NCI-H345 (cell line): ENCODE measurements at places on chromosomes 2 and 18.

DNA sequence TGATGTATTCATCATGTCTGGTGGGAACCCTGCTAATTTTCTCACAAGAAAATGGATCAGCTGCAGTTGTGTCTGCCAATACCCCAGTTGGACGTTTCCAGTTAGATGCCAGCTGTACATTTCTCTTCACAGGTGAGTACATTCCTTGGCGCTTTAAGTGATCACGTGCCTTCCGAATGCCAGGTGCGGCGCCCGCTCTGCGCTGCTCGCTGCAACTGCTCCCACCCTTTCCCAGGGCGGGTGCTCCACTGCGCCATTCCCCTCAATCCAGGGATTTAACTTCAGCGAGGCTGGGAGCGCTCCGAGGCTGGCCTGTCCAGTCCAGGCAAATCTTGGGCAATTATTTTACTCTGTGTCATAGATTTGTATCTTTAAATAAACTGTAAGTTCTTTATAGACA lies 225.0 kb upstream of the RAB6C start:
- DNase-seq = no peak

GRCh38 chr18:62457877-62458276 lies 64.9 kb upstream of the ZCCHC2 start:
- DNase-seq = no peak

DNA sequence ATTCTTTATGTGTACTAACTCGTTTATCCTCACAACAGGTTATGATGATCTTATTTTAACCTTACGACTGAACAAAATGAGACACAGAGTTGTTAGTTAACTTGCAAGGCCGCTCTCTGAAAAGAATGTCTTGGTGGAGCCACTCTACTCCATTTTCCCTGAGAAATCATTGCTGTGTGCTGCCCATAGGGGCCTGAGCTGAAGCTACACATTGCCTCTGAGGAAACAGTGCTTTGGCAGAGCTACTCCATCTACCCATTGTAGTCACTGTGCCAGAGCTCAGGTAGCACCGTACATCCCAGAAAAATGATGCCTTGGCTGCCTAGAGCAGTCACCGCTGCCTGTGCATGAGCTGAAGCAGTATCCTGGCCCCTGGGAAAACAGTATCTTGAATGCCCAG lies 61.6 kb downstream of the GULP1 start:
- no peak for DNase-seq

DNA sequence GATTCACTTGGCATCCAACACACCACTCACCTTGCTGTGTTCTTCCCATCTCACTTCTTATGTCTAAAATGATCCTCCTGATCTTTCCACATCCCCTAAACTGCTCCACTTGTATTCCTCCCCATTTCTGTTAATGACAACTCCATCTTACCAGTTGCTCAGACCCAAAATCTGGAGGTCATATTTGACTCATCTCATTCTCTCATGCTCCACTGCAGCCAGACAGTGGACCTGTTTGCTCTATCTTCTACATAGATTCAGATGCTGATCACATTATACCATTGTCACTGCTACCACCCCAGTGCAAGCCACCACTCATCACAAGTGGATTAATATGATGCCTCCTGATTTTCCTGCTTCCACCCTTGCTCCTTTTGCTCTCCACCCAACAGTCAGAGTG lies 7.9 kb upstream of the NABP1 start:
- no peak for DNase-seq

DNA sequence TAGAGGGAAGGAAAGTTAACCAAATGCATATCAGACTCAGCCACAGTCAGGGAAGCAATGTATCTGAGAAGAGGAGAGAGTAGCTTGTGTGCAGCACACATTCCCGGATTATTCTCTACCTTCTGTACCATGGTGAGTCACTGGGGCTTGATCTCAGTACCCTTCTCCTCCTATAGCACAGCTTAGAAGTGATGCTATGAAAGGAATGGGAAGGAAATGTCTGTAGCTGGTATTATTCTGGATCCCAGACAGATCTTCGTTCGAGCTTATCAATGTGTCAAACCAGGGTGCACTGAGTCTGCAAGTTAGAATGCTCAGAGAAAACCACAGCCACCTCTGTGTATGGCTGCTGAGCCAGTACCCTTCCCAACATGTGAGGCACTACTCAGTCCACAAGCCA lies 88.0 kb upstream of the NFU1 start:
- no peak for DNase-seq

DNA sequence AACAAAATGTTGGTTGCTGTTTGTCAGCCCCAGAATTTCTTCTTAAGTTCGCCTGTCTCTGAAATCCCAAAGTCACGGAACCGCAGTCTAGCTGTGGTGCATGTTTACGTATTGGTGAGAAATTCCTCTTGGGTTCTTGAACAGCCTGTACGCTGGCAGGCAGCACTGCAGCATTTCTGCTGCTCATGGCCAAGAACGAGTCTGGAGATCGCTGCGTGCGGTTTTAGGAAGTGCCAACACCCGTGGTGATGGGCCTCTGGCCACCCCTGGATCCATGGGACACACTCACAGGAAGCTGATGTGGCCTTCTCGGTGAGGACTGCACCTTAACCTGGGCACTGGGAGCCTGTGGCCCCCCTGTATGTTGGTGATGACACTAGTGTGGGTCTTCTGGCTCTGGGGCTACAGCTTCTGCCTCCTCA lies 23.7 kb downstream of the ASB1 start:
- DNase-seq = no peak

DNA sequence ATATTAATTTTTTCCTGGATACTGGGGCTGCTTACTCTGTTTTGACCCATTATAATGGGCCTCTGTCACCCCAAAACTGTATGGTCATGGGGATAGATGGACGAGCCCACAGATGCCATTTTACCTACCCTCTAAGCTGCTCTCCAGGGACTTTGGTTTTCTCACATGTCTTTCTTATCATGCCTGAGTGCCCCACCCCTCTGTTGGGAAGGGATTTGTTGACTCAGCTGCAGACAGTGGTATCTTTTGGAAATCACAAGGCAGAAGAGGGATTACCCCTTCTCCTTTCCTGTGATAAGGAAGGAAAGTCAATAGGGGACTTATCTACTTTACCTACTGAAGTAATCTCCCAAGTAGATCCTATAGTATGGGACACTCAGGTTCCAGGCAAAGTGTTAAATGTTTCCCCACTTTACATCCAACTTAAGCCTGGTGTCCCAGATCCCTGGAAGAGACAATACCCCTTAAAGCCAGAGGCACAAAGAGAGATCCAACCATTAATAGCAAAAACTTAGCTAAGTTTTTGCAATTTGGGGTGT lies 182.7 kb downstream of the RNF152 start:
- DNase-seq = no peak

DNA sequence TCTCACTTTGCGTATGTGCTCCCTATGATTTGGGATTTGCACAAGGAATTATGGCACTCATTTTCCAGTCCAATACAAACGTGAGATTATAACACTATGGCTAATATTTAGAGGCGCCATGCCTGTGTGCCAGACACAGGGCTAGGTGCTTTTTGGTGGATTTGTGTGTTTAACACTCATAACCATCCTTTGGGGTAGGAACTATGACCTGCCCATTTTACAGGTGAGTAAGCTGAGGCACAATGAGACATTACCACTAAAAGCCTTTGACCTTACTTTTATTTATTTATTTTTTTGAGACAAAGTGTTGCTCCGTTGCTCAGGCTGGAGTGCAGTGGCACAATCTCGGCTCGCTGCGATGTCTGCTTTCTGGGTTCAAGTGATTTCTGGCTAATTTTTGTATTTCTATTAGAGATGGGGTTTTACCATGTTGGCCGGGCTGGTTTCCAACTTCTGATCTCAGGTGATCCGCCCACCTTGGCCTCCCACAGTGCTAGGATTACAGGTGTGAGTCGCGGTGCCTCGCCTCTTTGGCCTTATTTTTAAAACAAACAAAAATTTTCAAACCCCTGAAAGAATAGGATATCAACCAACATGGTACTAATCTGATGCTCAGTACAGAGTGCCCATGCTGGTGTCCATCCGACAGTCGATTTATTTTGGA lies 26.6 kb upstream of the GLI2 start:
- DNase-seq = no peak

DNA sequence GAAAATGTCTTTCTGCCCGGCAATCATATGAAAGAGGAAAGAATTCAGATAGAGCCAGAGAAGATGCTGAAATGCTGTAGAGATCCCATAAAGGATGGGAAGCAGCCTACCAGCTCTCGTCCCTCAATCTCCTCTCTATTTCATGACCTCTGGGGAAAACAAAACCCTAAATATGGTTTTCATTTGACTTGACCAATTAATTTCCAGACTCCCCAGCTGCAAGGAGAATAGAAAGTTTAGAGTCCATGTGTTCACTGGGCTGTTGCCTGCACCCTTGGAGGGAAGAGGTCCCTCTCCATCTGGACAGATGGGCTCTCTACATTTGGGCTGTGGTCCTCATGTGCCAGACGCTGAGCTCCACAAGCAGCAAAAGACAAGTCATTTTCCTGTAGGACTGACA lies 40.6 kb downstream of the CAPN13 start:
- no peak for DNase-seq

DNA sequence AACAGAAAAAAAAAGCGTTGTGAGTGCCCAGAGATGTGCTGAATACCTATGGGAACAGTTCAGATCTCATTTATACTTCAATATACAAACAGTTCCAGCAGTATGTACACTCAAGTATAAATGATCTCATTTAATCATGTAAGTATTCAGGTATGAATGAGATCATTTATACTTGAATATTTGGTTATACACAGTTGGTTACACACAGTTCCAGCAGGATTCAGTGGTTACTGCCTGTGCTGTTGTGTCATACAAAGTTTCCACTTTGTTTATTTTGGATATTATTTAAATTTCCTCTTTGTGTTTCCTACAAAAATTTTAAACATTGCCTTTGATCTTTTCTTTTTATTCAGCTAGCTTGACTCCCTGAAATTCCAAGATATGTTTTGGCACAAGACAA lies 293.5 kb upstream of the SLC39A10 start:
- no peak for DNase-seq

- no peak for DNase-seq
Measured at GRCh38 chr18:29960539-29960938, 1082.0 kb downstream of the DSC3 start.

DNA sequence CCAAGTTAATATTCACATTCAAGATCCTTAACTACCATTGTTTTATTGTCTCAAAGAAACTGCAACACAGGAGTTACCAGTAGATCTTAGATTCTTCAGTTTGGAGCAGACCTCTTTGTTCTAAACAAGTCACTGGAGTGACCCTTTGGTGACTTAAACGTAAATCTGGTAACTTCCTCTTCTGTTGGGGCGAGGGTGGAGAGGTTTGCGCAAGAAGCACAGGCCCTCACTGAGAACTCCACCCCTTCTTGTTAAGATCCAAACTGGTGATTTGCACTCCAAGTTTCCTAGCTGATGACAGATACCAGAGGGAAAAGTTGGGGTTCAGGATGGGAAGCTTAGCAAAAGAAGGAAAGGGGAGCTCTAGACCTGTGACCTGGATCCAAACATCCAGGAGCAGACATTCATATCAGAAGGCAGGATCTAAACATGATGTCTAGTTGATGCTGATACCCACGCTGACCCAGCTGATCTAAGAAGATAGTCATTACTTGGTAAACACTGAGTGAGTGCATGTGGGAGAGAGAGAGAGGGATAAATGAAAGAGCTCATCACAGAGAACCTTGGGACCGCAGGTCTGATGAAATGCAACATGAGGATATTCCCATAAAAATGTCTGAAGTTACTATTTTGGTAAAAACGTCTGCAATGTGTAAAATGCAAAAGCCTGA lies 256.0 kb downstream of the CDH20 start:
- DNase-seq = no peak

GRCh38 chr18:13194239-13194638 lies 24.3 kb upstream of the LDLRAD4 start:
- no peak for DNase-seq

- DNase-seq = no peak
Measured at GRCh38 chr2:29582062-29582461, 339.3 kb downstream of the ALK start.
